GM13976 (cell line): ENCODE measurements at places on chromosomes 16 and 17.

DNA sequence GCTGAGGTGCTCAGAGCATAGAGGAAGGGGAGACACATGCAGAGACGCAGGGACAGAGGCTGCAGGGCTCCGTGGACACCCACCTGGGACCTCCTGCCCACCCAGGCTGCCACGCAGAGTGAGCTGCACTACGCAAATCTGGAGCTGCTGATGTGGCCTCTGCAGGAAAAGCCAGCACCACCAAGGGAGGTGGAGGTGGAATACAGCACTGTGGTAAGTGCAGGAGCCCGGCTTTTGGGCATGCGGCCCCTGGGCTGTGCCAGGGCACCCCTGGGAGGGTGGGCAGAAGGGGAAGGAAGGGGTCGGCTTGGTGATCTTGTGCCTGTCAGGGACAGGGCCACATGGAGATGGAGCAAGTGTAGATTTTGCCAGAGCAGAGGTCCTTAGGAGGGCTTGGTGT is 15.2 kb downstream of the CD300A start:
- no peak for DNase-seq

- peak; percentile 40 for DNase-seq
Observed at GRCh38 chr16:3431779-3432219, 11.5 kb downstream of the ZNF597 start.

DNA sequence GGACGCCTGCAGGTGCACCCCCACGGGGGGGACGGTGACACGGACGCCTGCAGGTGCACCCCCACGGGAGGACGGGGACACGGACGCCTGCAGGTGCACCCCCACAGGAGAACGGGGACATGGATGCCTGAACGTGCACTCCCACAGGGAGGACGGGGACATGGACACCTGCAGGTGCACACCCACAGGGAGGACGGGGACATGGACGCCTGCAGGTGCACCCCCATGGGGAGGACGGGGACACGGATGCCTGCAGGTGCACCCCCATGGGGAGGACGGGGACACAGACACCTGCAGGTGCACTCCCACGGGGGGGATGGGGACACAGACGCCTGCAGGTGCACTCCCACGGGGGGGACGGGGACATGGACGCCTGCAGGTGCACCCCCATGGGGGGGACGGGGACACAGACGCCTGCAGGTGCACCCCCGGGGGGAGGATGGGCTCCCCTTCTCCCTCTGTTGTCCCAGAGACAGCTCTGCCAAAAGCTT is 114.5 kb upstream of the METRNL start:
- no peak for DNase-seq

DNA sequence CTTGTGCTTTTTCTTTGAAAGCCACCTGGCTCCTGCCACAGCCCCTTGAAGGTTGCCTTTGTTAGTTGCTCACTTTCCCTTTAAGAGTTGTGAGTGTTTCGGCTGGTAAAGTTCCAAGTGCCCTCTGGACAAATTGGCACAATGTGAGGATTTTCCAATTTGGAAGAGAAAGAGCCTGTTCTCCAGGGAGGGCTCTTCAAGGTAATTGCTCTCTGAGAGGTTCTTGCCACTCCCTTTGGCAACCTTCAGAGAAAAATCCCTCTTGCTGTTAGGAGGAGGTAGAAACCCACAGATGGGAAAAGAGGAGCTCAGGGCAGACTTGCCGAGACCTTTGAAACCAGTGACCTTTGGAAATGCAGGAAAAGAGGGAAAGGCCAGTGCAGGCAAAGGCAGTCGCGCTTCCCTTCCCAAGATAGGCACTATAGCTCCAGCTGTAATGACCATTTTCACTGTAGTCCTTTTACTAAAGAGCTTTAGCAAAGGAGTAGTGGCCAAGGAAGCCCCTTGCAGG is 49.0 kb upstream of the AKAP1 start:
- no peak for DNase-seq

DNA sequence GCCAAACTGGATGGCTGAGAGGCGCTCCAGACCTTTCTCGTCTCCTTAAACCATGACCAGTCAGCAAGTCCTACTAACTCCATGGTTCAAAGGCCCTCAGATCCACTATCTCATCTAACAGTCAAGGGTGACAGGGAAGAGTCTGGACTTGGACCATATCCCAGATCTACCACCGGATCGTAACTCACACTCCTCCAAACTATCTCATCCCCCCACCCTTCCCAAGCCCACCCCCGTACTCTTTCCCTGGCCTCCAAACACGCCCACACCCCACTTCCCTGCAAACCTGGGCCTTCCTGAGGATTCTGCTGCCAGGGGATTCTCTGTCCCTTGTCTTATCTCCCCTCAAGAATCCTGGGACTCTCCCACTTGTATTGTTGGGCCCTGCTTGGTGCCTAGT is 5.1 kb downstream of the CDIP1 start:
- DNase-seq: no peak

- DNase-seq: no peak
Observed at GRCh38 chr17:58414596-58414997, 2.7 kb downstream of the RNF43 start.

- DNase-seq: no peak
Observed at GRCh38 chr17:14303343-14304221, 2.7 kb downstream of the HS3ST3B1 start.

GRCh38 chr16:23302045-23302956 is at the start of gene SCNN1B:
Gene SCNN1B (plus strand): TSS chr16:23302302. CDS start chr16:23348600, 46,298 bp downstream.
- peak; percentile 59 for DNase-seq

DNA sequence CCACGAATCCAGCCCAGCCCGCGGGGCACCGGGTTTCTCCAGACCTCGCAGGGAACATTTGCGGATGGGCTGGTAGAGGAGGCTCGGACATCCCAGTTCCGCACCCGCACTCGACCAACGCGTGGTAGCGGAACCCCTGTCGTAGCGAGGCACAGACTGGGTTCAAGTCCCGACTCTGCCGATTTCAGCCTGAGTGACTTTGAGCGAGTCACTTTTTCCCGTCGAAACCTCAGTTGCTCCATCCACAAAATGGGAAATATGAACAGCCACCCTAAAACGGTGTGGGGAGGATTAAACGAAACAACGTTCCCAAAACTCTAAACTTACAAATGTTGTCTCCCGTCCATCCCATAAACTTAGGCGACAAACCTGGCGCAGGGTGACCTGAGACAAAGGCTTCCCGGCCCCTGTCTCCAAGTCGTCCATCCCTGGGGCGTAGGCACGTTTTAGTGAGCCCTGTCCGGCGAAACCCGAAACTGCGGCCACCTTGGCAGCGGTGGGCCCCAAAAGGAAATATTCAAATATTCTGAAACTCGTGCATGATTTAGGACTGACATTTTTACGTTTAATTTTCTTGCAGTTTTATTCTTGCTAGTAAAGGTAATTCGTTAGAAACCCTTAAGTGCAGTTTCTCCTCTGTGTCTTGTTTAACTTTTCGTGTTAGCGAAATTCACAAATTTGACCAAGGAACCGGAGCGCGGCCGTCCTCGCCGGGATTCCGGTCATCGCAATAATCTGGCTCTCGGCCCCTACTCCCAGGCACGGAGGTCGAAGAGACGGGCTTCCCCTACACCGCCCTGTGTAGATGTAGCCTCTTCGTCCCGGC is 1.9 kb upstream of the MLLT6 start:
- peak; percentile 31 for DNase-seq

DNA sequence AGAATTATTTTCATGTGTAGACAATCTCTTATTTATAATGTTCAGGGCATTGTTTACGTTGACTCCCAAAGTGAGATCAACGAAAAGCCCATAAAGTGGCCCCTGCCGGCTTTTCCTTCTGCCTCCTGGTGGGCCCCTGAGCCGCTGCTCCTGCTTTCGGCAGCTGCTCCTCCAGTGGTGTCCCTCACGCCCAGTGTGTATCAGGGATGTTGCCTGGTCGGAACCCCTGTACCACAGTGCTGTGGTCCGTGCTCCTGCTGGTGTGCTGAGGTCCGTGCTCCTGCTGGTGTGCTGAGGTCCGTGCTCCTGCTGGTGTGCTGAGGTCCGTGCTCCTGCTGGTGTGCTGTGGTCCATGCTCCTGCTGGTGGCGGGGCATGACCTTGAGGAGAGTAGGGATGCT is 107.6 kb downstream of the BANP start:
- no peak for DNase-seq

DNA sequence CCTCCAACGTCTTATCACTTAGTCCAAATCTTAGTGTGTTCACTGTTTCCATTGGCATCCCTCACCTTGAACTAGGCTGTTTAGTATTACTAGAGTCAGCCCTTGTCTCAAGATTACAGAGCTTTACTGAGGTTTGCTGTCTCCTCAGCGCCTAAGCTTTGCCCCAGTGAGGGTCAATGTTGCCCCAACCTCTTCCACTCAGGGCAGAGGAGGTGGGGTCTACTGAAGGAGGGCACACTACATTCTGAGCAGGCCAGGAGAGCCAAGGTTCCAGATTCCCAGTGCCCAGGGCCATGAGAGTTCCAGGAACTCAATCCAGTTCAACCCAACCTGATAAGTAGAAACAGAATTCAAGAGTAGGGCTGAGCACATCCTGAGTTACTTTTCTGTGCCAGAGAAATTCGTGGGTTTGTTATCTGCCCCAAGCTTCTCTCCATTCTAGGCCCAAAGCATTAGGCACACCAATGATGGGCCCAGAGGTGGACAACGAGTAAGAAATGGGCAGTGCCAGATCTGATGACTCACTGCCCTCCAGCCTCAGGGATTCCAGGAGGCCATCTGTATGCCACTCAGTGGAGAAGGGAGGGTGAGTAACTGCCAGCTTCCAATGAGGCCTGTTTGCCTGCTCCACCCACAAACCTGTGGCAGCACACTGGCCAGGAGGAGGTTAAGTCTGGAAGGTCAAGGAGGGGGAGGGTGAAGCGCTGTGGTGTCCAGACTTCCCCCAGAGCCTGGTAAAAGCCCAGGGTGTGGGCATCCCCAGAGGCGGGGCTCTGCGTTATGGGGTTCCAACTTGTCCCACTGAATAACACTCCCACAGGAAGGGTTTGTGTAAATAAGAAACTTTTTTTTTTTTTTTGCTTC is 8.2 kb downstream of the TUBG2 start:
- DNase-seq: no peak

GRCh38 chr17:5509482-5509881 is 23.1 kb downstream of the MIS12 start:
- no peak for DNase-seq

DNA sequence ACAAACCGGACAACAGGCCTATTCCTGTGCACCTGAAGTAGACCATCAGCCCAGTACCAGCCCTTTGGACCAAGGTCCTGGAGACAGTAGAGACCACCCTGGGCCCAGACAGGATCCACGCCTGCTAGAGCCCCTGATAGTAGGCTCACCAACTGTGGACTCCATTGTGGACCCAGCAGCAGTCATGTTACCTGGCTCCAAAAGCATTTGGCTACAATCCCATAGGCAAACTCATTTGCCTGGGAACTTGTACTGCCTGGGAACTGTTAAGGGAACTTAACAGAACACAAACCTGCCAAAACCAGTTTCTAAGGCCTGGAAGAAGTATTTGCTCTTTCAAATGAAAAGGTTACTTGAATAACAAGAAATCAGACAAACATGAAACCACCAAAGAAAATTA is 10.0 kb upstream of the ACSM1 start:
- DNase-seq: no peak

- DNase-seq: peak; percentile 77
Observed at GRCh38 chr17:81440511-81441244, 45.4 kb downstream of the BAHCC1 start.

- peak; percentile 67 for DNase-seq
Observed at GRCh38 chr17:43907425-43907981, at the start of gene MPP2. Gene MPP2 (minus strand): TSS chr17:43907536. CDS start chr17:43904460, 3,076 bp downstream.

- DNase-seq: no peak
Observed at GRCh38 chr17:28904800-28905199, 1.9 kb upstream of the DHRS13 start.

DNA sequence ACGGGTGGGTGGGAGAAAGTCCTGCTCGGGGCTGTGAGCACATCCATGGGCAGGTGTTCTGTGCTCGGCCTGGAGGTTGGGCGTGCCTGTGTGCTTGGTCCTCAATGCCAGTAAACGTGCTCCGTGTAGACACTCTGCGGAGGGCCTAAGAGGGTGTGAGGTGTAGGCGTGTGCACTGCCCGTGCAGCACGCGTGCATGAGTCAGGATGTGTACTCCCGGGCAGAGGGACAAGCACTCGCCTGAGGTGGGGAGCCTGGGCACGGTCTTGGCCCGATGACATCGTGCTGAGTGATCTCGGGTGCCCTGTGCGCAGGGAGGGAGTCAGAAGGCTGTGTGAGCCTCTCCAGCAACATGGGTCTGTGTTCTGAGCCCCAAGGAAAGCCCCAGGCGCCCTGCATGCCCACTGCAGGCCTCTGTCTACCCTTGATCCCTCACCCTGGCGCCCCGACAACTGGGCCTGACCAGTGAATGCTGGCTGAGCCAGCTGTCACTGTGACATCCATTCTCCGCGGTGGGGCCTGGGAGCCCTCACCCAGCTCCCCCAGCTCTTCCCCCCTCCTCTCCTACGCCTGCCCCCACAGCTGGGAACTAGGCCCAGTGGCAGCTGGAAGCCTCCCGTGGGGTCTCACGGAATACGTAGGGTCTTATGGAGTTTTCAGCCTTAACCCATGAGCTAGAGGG is 23.5 kb upstream of the NXPH3 start:
- DNase-seq: no peak

- DNase-seq: no peak
Observed at GRCh38 chr17:29180788-29181160, 576 bp upstream of the MYO18A start.

DNA sequence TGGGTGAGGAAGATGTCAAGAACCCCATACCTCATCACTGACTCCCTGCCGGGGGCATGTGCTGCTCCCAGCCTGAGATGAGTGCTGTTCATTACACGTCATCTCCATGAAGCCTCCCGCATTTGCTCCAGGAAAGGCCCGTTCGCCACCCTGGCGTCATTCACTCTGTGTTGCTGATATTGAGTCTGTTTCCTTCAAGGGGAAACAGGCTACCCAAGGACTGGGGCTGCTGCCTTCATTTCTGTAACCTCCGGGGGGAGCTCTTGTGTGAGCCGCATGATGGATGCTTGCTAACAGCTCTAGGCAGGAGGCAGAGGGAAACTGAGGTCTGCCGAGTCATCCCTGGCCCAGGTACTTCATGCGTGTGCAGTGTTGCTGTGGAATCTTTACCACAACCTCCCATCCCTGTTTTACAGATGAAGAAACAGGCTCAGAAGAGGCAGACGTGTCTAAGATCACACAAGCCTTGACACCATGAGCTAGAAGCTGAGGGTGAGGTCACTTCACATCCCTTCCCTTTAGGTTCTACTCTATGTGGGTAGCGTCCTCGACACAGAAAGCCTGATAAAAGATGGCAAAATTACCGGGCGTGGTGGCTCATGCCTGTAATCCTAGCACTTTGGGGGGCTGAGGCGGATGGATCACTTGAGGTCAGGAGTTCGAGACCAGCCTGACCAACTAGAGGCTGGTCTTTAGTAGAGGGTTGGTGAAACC is 3.5 kb upstream of the ARMC5 start:
- DNase-seq: no peak

GRCh38 chr16:19890901-19891300 is 6.3 kb upstream of the GPRC5B start:
- DNase-seq: no peak

- no peak for DNase-seq
Observed at GRCh38 chr16:63981639-63982038, 1140.2 kb downstream of the CDH11 start.
